Activated T-helper 1 cell treated with Interleukin-2 at 50 U/mL for 16 hours (primary cell): ENCODE measurements at places on chromosomes 5 and 9.

DNA sequence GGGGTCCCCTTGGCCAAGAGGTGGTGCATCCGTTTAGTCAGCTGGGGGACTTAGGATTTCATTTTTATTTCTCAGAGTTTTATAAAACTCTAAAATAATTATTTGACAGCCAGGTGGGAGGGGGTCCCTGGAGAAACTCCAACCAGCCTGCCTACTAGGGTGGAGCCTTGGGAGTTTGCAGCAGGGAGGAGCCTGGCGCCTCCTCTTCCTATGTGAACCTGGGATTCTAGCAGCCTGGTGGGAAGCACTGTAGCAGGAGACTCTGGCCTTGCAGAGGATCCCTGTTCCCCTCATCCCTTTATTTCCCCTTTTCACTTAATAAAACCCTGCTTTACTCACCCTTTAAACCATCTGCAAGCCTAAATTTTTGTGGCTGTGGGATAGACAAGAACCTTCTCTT, 50.8 kb downstream of the FXN start:
- no peak for DNase-seq

DNA sequence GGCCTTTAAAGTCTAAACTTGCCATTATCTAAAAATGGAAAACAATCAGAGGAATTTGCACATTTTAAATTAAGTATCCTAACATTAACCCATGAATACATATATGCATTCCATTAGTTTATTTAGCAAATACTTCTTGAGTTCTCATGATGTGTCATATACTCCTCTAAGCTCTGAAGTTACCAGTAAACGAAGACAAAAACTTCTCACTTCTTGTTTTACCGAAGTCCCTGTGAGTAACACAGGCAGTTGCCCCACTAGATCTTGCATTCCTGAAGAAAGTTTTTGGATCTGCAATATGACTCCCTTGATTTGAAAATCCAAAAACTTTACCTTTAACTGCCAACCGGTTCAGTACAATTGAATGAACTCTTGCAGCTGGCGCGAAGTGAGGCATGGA, 439.0 kb upstream of the MPDZ start:
- no peak for DNase-seq

- no peak for DNase-seq
These were observed 94.6 kb downstream of the ALDH1A1 start for GRCh38 chr9:72858089-72858912.

- DNase-seq: no peak
These were observed 260.4 kb downstream of the MLLT3 start for GRCh38 chr9:20361656-20362570.

GRCh38 chr5:1565737-1566734, 42.3 kb upstream of the LPCAT1 start:
- DNase-seq: no peak

- no peak for DNase-seq
These were observed 772.7 kb downstream of the PRELID2 start for GRCh38 chr5:145062280-145063062.

DNA sequence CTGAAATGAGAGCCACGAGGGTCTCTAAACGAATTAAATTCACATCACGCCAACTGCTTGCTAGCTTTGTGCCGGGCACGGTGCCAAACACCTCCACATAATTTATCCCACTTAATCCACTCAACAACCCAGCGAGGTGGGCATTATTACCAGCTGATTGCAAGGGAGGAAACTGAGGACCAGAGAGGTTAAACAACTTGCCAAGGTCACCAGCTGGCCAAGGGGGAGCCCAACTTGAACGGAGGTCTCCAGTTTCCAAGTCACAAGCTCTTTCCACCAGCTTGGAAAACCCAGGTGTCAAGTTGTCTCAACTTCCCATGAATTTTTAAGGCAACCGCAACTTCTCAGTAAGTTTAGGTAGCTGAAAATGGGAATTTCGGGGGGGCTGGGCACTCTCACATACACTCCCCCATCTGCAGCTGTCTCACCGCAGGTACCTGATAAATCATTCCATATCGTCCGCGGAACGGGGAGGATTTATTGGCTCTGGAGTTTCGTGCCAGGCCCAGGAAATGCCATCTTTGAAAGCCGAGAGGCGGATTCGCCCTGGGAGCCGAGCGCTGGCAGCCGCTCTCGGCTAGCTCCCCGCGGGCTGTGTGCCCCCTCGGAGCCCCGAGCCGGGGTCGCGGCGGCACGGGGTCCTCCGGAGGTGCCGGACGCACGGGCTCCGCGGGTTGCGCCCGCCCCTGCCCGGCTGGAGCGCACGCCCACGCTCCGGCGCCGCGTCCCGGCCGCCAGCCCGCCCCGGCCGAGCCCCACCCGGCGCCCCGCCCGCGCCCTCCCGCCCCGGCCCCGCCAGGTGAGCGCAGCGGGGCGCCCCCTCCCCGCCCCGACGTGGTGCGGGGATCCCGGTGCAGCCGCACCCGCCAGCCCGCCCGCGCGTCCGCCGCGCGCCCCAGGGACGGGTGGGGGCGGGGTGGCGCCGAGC, 617 bp downstream of the PTPN3 start:
- DNase-seq: no peak

DNA sequence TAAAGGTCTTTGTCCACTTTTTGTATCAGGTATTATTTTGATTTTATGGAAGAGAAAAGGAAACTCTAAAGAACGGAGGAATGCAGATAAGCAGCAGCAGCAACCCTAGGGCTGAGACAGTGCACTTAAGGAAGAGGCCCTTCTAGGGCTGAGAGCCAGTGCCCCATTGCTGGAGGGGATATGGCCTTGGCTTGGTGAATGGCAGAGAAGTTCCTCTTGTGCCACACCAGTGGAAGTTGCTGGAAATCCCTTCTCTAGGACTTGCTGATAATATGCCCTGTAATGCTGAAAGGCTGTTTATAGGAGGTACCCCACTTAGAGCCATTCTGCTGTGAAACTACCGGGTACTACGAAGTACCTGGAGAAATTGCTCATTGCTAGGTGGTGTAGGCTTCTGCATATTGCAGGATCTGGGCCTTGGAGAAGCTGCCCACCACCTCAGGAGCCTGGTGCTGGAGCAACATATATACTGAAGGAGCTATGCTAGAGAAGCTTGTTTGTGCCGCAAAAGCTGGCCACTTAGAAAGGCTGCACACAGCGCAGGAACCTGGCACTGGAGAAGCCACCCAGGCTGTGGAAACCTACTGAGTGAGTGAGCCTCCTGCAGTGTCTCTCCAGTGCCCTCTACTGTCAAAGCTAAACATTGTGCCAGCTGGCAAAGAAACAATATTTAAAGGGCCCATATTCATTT, 9.6 kb upstream of the UBTD2 start:
- peak; percentile 23 for DNase-seq

GRCh38 chr5:56413546-56413945, 180.4 kb upstream of the ANKRD55 start:
- no peak for DNase-seq

GRCh38 chr5:154418344-154418820, 27.4 kb upstream of the SAP30L start:
- DNase-seq: no peak

- DNase-seq: no peak
These were observed 43.5 kb downstream of the DMAC1 start for GRCh38 chr9:7756088-7756487.

GRCh38 chr5:2914981-2915484, 163.6 kb upstream of the IRX2 start:
- DNase-seq: no peak

DNA sequence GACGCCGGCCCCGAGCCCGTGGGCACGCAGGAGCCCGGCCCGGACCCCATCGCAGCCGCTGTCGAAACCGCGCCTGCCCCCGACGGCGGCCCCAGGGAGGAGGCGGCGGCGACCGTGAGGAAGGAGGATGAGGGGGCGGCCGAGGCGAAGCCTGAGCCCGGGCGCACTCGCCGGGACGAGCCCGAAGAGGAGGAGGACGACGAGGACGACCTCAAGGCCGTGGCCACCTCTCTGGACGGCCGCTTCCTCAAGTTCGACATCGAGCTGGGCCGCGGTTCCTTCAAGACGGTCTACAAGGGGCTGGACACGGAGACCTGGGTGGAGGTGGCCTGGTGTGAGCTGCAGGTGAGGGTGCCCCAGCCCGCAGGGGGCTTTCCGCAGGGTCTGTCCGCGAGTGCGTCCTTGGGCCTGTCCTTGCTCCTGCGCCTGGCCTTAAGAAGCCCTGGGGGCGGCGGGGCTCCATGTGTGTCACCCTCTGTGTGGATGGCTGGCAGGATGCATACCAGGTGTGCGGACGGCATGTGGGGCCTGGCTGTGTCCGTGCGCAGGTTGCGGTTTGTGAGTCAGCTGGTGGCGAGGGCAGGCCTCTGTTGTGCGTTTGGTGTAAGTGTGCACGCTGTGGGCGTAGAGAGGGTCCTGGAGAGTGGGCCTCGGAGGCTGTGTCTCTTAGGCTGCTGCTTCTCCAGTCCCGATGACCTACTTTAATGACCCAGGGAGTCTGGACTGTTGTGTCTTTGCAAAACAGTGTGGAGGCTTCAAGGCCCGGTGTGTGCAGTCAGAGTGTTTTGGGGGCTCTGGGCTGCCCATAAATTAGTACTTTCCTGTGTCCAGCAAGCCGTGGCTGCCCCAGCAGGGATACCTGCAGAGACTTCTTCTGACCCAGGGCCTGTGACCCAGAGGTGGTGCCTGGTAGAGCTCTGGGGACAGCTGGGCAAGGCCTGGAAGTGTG, 1.6 kb downstream of the WNK2 start:
- no peak for DNase-seq

DNA sequence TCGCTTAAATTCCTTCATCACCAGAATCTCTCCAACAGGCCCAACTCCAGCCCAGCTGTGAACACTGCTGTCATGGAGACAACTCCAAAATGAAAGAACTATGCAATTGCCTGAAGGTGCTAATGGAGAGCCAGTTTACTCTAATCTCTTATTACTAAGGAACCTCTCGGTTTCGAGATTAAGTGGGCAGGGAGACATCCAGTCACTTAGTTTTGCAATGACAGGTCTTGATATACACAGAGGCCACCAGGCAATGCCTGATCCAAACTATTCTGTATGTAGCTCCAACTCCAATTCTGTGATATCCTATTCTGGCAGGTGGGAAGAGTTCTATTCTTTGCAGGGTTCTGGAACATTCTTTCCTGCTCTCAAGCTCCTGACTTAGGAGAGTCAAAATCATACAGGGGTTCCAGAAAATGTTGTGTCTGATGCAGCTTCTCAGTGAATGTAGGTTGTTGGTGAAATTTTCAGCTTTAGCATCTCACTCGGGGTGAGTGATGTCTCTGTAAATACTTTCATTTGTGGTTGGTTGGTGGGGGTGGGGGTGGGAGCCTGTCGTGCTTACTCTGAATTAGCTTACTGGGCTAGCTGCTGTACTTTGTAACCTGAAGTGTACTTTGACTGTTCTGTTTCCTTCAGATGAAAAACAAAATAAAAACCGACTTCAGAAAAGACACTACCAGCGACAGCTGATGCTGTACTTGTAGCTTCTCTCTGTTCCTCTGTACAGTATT, 170.9 kb downstream of the PALM2AKAP2 start:
- DNase-seq: no peak

- no peak for DNase-seq
These were observed 10.7 kb downstream of the PRRT1B start for GRCh38 chr9:131555841-131556673.

- no peak for DNase-seq
These were observed 354.2 kb downstream of the ARL15 start for GRCh38 chr5:53956196-53956595.

DNA sequence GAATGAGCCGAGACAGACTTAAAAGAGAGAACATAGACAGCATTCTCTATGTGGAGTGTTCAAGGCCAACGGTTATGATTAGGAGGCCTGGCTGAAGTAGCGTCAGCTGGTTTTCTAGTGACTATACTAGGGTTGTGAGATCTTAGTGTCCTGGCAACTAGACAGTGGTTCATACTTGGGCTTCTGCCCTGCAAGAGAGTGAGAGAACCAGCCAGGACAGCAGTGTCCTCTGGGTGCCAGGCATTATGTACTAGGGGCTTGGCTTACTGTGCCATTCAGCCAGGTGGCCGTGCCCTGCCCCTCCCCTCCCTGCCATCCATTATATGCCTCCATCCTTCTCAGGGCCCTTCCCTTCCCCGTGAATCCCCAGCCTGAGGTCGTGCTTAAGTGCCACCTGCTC, 56.8 kb downstream of the TRIO start:
- no peak for DNase-seq

DNA sequence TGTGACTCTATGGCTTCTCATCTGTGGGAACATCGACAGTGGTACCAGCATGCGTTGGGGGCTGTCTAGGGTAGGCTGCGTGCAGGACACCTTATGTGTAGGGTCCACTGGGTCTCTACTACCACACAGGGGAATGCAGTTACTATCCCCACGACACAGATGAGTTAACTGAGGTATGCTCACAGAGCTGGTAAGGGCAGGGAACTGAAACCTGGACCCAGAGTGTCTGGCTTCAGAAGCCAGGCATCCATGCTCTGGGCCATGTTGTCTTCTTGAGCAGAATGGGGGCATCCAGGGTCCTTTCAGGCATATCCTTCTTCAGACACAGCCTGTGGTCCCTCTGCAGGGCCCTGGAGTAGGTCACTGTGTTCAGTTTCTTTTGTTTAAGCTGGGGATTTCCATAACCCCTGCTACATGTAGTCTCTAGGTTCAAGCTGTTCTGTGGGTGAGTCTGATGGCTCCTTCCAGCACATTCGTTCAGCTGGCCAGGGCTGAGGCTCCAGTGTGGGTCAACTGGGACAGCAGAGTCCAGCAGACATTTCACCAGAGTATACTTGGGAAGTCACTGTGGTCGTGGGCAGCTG, 148.8 kb downstream of the GADD45G start:
- DNase-seq: no peak

- no peak for DNase-seq
These were observed 3.6 kb upstream of the RASGEF1C start for GRCh38 chr5:180212363-180213255.

GRCh38 chr5:122773619-122774018, 1.3 kb upstream of the SNX2 start:
- DNase-seq: no peak

GRCh38 chr9:128588581-128589233, 36.3 kb downstream of the SPTAN1 start:
- DNase-seq: no peak

DNA sequence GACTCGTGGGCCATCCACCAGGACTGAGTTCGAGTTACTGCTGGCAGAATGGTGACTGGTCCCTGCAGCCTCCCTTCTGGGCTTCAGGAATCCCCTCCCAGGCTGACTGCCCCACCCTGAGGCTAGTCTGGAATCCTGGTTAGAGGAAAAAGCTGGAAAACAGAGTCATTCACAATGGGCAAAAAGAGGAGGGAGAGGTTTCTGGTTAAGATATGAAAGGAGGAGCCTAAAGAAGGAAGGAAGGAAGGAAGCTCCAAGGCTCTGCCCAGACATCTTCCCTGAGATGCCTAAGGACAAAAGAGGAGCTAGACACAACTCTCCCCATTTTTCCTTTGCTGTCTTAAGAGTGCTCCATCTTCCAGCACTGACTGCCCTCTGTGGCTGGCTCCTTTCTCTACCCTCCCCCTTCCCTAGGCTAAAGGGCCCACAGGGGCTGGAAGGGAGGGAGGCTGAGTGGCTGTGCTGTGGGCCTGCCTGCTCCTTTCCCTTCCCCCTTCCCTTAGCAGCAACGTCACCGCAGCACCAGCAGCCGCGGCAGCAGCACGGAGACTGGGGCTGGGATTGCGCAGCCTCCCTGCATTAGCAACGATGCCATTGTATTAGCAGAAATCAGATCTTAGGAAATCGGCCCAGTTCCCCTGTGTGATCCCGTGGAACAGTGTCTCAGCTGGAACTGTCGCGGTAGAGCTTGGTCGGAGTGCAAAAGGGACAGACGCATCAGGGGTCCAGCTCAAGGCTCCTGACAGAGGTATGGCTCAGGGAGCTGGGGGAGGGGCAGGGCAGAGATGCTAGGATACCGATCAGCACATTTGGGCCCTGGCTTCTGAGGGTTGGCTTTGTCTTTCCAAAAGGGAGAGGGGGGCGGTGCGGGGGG, 48.7 kb downstream of the RUSC2 start:
- no peak for DNase-seq
